ENCODE measurements at places on chromosomes 5 and 9.

- DNase-seq: no peak
These were observed at the start of gene PCDHA1 for GRCh38 chr5:140785905-140786686. Gene PCDHA1, plus strand, starts transcription at chr5:140786140.

DNA sequence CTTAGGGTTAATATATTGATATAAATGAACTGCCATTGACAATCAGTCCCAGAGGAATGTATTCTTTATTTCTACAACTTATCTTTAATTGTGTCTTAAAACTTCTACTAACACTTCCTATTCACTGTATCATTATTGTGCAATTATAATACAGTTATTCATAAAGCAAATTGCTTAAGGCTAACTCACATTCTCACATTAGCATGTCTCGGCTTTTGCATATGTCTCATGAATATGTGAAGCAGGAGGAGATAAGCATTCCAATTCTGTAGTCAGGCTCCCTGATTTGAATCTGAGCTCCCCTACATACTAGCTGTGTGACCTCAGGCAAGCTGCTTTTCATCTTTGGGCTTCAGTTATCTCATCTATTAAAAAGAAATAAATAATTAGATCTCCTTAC, 45.4 kb downstream of the PLGRKT start:
- no peak for DNase-seq

DNA sequence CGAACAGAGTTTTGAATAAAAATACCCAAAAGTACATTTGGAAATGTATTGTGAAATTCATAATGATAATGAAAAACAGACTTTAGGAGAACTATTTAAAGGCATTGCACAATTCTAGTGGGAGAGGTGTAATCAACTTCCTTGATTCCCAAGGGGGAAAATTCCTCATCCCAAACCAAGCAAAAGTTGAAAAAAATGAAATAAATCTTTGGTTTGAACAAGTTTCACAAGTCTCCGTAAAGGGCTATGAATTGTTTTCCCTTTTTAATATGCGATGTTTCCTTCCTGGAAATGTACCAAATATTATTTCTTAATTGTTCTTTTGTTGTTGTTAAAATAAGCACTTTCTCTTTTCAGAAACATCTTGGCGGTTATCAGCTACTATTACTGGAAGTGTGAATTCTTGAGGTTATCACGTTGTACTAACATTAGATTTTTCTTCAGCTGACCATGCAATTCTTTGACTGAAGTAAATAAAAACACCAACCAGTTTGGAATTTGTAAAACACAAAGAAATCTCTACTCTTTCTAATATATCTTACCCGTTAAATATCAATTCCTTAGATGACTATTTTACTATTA, 59.3 kb downstream of the SVEP1 start:
- DNase-seq: no peak

DNA sequence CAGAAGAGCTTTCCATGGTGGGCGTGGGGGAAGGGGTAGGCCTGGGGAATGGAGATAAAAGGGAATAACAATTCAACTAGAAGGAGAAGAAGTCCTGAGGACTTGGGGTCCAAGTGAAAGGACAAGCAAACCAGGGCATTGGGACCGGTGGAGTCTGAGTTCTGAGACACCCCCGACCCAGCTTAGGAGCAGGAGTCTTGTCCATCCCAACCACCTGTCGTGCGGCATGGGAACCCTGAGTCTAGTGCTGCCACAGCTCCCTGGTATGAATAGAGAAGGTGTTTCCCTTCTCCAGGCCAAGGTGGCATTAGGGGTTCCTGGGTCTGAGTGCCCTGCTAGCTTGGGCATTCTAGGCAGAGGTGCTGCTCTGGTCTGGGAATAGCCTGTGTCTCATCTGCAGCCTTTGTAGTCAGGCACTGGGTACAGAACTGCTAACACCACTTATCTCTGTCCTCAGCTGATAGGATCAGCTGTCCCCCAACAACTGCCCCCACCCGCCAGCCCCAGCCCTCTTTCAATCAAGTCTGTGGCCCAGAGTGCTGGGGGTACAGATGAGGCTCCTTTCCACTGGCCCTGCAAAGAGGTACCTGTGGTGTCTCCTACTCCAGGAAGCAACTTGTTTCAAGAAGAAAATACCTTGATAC, 9.9 kb downstream of the HNRNPAB start:
- DNase-seq: no peak

GRCh38 chr9:99660191-99660636, 161.5 kb upstream of the NR4A3 start:
- no peak for DNase-seq

GRCh38 chr9:113261917-113262671, 13.3 kb downstream of the CDC26 start:
- no peak for DNase-seq

DNA sequence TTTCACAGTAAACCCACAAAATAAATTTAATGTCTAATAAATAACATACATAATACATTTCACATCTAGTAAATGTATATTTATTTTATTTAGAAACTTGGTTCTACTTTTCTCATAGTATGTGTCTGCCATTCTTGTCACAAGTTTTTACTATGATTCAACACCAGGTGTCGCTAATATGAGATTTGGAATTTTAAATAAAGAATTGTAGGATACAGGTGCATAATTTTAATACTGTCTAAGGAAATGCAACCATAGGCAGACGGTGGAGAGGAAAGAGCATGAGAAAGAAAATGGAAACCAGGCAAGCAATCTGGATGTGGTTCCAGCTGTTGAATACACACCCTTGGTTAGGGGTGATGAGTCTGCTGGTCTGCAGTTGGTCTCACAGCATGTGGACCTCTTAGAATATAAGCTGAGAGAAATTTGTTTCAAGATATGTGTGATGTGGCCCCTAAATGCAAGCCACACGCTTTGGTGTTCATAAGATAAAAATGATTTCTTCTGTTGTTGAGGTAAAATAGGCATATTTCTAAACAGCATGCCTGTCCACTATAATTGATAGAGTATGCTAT, 114.7 kb upstream of the TXNDC8 start:
- DNase-seq: no peak

DNA sequence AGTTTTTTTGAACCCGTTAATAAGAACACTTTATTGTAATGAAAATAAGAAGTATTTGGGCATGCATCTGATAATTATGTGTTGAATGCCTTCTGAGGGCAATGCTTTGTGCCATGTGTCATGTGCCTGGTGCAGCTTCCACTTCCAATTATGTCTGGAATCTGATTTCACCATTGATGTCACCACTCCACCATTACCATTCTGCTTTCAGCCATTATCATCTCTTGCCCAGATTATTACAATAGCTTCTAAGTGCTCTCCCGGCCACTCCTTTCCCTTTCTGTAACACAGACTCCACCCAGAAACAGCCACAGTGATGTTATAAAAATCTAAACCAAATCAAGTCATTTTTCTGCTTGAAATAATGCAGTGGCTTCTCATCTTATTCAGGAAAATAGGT, 171.7 kb downstream of the C9orf152 start:
- DNase-seq: no peak

DNA sequence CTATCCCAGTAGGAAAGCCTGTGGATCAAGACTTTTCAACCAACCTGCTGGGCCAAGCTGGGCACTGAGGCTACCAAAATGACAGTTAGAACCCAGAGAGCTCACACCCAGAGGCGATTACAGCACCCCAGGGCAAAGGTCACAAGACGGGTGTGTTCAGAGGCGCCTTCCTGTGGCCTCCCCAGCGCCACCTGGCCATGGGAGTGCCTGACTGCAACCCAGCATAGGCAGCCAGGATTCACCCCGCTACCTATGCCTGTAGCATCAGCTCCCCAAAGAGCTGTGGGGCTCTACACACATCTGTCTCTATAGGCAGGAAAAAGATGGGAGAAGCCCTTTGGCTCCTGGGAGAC, 33.5 kb downstream of the PDGFRB start:
- no peak for DNase-seq

DNA sequence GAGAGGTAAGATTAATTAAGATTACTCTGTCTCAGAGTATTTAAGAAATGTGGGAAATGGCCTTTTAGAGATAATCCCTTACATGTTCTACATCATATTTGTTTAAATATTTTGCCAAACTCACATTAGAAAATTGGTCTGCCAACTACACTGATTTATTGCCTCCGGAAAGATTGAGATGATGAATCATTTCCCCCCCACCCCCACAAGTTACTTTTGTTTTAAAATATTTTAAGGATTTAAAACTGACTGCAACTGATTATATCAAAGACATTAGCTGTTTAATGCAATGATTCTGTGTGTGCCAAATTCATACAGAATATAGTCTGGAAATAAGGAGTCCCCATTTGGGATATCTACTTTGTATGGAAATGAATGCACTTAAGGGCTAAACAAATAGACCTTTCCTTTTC, 674.4 kb downstream of the PRR16 start:
- no peak for DNase-seq

DNA sequence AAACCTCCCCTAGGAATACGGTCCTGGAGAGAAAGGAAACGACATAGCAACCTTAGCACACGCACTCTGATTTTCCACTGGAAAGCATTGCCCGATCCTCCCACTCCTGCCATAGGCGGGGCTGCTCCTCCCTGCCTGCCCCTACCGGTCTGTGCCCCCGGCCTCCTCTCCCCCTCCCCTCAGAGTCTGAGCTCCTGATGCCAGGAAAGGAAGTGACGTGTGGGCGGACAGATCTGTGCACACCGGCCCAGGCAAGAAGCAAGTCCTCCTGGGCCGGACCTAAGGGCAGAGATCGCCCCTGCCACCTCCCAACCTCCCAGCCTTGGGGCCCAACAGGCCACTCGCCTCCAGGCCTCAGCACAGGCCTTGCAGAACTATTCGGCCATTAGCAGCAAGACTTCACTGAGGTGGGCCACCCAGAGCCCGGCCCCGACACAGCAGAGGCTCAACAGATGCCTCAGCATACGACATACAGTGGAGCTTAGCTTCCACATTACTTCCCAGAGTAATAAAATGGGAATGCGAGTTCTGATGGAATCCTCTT, 7.2 kb downstream of the NINJ1 start:
- DNase-seq: no peak

- no peak for DNase-seq
These were observed 23.1 kb downstream of the CCNJL start for GRCh38 chr5:160289356-160289651.

- no peak for DNase-seq
These were observed 7.3 kb downstream of the EGFLAM start for GRCh38 chr5:38265546-38266179.

GRCh38 chr9:8904771-8905515, 1105.4 kb upstream of the DMAC1 start:
- no peak for DNase-seq

DNA sequence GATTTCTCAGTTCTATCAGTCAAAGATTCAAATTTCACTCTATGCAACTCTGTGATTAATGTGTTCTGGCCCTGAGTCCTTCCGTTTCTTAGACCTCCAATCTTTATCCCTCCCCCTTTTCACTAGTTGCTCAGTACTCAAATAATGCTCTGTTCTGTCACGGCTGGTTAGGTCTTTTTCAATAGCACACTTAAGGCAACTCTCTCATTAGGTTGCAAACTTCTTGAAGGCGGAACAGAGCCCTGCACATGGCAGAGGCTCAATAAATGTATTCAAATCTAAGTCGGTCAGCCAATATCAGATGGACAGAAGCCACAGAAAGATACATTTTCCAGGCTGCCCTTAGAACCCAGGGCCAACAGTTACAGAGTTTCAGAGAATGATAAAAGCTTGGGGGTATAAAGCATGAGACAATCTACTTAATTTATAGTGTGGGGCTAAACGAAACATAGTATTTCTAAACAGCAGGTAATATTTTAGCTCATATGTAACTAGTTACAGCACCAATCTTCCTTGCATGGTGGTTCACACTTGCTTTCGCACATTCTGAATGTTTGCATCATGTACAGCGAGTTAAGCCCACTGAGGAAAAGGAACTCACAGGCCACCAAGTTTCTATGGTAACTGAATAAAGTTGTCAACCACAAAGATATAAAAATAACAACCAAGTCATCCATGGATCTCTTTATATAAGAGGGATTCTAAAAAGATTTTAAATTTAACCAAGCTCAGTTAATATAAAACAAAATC, 67.1 kb upstream of the GOLPH3 start:
- no peak for DNase-seq

DNA sequence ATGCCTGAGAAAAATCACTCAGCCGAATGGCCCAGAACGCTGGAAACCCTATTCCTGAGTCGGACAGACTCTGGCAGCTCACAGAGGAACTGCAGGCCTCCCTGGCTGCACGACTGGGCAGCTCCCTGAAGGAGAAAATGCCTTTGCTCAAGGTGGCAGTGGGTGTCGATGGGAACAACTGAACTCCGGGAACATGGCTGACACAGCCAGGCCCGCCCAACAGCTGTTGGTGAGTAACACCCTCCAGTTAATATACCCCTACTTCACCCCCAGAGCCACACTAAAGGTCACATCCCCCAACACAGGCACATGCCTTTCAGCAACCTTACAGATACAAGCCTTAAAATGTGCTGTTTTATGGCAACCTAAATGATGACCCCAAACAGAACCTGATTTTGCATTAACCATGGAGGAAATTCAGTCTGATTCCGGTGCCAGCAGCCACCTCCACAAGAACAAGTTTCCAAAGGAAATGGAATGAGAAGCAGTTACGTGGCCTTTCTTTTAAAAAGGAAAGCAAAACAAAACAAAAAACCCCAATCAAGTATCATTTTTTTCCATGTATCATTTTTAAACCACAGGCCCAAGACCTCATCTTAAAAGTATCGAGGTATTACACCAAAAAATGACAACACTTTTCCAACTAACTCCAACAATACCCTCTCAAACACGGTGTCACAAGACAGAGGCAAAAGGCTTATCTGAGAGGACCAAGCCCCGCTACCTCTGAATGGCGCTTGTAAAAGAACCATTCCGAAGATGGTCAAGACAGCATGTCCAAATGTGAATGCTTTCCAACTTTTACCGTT, 3.1 kb downstream of the KLF9 start:
- peak; percentile 28 for DNase-seq

- DNase-seq: no peak
These were observed 7.3 kb upstream of the IL4 start for GRCh38 chr5:132666310-132667123.

DNA sequence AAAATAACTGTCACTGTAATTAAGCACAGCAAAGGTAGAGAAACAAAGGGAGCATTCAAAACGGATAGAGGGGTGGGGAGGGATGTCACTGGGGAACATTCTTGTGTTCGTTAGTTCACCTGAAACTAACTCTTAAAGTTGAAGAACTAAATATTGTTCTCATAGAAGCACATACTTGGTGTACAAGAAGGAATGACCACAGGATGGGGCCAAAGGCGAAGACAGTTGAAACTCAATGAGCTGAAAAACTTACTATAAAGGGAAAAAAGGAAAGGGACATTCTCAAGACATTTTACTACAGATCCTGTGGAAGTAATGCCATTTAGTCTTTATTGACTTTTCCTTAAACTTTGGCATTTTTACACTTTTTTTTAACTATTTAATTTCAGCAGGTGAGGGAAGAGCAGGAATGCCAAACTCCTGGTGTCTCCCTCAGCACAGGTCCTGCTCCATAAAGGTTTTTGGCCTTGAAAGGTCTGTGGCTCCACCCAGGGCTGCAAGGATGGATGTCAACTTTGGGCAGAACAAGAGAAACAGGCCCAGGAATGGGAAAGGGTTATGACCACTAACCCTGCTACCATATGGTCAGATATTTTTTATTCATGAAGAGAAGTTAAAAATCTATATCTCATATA, 197.6 kb upstream of the RASA1 start:
- no peak for DNase-seq

Measured in activated T-helper 9 cell treated with anti-CD3 and anti-CD28 coated beads, Interleukin-2, amount 50 U/mL, for 16 hours (primary cell).